ENCODE measurements at places on chromosomes 7 and 10. TPM values are rescaled to one million over a fixed set of nuclear protein-coding genes. Genes with fewer than 3 reads are reported as not detected.

DNA sequence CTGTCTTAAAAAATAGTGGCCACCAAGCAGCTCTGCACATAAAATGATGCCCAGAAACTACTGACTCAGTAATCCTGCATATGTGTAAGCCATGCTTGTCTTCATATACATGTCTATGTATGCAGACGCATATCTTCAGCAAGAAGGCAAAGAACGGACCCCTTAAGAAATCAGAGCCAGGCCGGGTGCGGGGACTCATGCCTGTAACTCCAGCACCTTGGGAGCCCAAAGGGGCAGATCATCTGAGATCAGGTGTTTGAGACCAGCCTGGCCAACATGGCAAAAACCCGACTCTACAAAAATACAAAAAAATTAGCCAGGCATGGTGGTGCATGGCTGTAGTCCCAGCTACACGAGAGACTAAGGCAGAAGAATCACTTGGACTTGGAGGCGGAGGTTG lies 295.0 kb downstream of the TCERG1L start:
- no peak for DNase-seq

DNA sequence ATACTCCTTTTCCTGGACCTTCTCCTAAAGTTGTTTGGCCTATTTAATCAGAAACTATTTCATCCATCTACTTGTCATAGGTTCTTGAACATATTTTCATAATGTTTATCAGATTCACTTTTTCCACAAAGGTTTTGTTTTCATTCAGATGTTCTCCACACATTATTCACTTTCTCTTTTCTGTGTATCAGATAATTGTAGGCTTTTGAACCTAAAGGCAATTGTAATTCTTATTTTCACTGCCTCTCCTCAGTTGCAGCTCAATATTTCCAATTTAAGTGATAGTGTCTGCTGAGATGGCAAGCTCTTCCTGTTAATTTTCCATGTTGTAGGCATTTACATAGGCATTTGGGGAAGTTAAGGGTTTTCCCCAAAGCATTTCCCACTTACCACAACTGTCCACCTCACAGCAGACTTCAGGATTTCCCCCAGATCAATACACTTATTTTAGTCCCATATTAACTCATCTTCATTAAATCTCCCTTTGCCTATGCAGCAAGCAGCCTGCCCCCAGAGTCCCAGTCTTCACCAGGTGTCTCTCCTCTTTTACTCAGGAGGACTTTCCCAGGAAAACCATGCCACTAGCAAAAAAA lies 12.3 kb upstream of the IKZF1 start:
- DNase-seq: no peak

DNA sequence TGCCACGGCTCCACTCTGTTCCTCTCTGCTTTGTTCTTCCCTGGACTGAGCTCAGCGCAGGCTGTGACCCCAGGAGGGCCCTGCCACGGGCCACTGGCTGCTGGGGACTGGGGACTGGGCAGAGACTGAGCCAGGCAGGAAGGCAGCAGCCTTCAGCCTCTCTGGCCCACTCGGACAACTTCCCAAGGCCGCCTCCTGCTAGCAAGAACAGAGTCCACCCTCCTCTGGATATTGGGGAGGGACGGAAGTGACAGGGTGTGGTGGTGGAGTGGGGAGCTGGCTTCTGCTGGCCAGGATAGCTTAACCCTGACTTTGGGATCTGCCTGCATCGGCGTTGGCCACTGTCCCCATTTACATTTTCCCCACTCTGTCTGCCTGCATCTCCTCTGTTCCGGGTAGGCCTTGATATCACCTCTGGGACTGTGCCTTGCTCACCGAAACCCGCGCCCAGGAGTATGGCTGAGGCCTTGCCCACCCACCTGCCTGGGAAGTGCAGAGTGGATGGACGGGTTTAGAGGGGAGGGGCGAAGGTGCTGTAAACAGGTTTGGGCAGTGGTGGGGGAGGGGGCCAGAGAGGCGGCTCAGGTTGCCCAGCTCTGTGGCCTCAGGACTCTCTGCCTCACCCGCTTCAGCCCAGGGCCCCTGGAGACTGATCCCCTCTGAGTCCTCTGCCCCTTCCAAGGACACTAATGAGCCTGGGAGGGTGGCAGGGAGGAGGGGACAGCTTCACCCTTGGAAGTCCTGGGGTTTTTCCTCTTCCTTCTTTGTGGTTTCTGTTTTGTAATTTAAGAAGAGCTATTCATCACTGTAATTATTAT lies 1.2 kb downstream of the CLDN4 start:
- DNase-seq: no peak

GRCh38 chr7:26507108-26507987 lies 215.7 kb downstream of the SNX10 start:
- no peak for DNase-seq

ARMC3 gene
- not detected for total RNA-seq

SLC29A4 gene
- total RNA-seq: 2.4 TPM

LLCFC1 gene
- total RNA-seq: not detected

SPDYE11 gene
- total RNA-seq: not detected

- DNase-seq: no peak
Observed at GRCh38 chr10:24843256-24843655, 109.2 kb downstream of the PRTFDC1 start.

SPDYE6 gene
- not detected for total RNA-seq

STRIP2 gene
- 0.30 TPM for total RNA-seq

GRCh38 chr7:137546671-137547070 lies 203.1 kb upstream of the PTN start:
- DNase-seq: no peak

- DNase-seq: no peak
Observed at GRCh38 chr7:25860275-25861163, 291.5 kb upstream of the NFE2L3 start.

- DNase-seq: no peak
Observed at GRCh38 chr10:102650655-102651454, 6.6 kb downstream of the TRIM8 start.

DNA sequence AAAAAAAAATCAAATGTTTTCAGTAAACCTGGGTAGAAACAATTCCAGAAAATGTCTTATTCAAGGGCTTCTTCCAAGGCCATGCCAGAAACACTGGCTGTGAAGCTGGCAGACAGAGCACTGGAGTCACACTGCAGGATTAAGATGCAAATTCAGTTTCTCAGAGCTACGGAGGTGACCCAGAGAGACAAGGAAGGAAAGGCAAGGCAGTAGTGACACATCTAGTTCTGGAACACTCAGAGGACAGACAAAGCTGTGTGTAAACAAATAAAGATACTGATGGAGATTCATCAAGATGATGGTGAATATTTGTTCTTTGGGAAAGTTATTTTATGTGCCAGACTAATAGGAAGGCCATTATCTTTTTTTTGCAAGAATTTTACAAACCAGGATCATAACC lies 608.3 kb upstream of the C7orf33 start:
- no peak for DNase-seq

DNA sequence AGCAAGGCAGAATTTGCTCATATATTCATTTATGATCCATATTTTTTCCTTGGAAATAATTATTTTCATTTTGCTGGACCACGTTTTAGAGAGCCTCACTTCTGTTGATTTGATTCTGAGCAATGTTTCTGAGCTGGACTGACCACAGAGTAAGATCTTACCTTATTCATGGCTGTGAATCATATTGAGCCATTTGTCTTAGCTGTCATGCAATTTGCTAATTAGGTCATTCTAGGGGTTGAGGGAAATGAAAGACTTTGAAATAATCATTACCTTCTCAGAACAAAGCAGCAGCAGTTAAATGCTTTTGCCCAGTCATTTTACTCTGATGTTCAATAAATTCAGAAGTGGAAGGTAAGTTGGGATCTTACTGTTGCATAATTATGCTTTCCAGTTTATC lies 251.4 kb downstream of the SDK1 start:
- DNase-seq: no peak

- DNase-seq: no peak
Observed at GRCh38 chr10:123038782-123039631, 30.2 kb downstream of the ACADSB start.

DNA sequence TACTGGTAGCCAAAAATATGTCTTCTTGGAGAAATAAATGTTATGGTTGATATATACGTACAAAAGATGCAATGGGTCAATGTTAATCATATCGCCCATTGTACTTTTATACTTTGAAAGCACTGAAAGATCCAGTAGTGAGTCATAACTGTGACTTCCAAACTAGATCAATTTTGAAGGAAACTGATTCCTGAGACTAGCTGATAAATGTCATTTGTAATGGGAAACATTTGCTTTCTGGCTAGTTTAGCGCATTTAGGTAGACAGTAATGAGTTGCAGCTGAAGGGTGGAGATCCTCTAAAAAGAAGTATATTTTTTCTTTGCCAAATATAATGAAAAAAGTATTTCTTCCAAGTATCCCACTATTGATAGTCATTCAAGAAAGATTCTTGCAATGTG lies 53.5 kb upstream of the ARHGAP21 start:
- DNase-seq: no peak

BET1 gene
- total RNA-seq: 24.9 TPM

CRYGN gene
- total RNA-seq: not detected

DNA sequence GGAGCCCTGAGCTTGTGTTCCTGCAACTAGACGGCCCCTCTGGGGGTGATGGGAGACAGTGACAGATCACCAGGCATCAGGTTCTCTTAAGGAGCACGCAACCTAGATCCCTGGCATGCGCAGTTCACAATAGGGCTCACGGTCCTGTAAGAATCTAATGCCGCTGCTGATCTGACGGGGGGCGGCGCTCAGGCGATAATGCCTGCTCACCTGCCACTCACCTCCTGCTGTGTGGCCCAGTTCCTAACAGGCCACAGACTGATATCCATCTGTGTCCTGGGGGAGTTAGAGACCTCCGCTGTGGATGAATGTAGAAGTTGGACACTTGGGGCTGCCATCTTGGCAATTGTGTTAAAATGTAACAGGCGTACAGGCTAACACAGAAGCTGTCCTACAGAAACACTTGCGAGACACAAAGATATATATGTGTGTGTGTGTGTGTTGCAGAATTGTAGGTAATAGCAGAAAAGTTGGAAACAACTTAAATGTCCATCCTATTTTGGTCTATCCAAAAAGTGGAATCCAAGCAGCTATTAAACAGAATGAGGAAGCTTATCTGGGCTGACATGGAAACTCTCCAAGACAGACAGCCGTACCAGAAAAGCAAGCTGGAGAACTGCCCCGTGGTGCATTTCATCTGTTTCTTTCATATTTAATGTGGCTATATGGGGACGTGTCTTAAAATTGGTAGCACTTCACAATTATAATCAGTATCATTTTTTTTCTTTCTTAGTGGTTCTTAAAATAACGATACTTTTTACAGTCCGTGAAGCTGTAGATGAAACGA lies 82.8 kb downstream of the MKI67 start:
- no peak for DNase-seq

PLAC9 gene
- 63.3 TPM for total RNA-seq

DNA sequence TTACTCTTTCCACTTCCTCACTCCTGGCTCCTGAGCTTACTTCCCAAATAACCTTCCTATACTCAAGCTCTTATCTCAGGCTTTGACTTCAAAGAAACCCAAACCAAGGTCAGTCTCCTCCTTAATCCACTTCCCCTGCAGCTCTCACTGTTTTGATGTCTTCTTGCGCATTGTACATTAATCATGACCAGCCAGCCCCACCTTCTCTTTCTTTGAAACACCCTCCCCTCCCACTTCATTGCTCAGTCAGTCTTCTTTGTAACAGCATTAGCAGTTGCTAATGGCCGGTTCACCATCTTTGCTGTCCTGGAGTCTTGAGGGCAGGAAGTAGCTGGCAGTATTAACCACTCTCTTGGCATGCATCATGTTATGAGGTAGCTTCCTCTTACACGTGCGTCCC lies 57.9 kb upstream of the CHCHD3 start:
- no peak for DNase-seq

GRCh38 chr7:6290319-6290741 lies 17.9 kb upstream of the CYTH3 start:
- DNase-seq: no peak

- no peak for DNase-seq
Observed at GRCh38 chr7:1137517-1138167, 22.4 kb downstream of the ZFAND2A start.

CFAP43 gene
- 3.3 TPM for total RNA-seq

GRCh38 chr7:2736411-2736914 lies 48.5 kb downstream of the AMZ1 start:
- DNase-seq: no peak

GRCh38 chr10:5443429-5443828 lies 31.1 kb downstream of the NET1 start:
- DNase-seq: no peak

TBL2 gene
- 38.0 TPM for total RNA-seq

- peak; percentile 49 for DNase-seq
Observed at GRCh38 chr10:35643151-35644049, 1.3 kb upstream of the FZD8 start.

STOX1 gene
- total RNA-seq: 3.0 TPM

DLX6 gene
- not detected for total RNA-seq

COL13A1 gene
- 2.0 TPM for total RNA-seq

DNA sequence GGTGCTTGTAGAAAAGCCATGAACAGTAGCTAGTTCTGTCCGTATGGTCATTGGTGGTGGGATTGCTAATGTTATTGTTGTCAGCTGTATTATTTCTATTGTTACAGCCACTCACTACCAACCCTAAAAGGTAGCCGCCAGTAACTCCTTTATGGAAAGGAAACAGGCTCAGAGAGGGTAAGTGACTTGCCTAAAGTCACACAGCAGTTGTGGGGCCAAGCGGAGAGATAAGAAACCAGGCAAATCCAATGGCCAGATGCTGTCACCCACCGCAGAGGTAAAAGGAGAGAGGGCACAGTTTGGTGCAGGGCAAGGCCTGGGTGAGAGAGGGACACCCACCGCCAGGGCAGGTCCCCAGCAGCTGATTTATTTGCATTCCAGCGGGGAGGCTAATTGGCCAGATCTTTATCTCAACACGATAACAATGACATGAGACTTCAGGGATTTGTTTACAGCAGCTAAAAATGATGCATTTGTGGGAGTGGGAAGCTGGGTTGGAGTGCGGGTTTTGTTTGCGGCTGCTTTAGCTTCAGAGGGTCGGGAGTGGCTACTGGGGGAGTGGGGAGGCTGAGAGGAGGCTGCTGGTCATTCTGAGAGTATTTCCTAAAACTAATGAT lies 8.6 kb upstream of the NKX2-3 start:
- no peak for DNase-seq

DNA sequence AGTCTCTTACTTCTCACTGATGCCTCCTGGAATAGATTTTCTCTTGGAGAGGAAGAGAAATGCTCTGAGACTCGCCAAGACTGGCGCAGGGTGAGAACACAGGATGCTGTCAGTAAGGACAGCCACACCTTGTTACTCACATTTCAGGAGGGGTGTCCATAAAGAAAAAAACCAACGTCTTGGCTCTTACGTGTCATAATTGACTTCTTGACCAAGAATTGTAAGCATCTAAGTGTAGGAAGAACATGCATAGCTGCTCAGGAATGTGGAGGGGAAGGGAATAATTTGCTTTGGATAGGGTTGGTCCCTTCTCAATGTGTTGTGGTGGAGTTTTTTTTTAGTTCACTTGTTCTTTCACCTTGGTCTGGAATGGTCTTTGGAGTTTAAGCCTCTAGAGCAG lies 43.8 kb upstream of the ZNF438 start:
- DNase-seq: no peak
